Upper lobe of left lung (tissue), 6 donors: ENCODE measurements at places on chromosomes 7 and 10. TPM values are rescaled to one million over a fixed set of nuclear protein-coding genes. Genes with fewer than 3 reads are reported as not detected.

SPDYE8 gene
- not detected for total RNA-seq

CYP26C1 gene
- 0.46 TPM for total RNA-seq

ZNF511 gene
- total RNA-seq = 28.4 TPM

COBL gene
- 32.0 TPM for total RNA-seq

SLC25A40 gene
- 11.2 TPM for total RNA-seq

SPDYE1 gene
- total RNA-seq = not detected

PON3 gene
- total RNA-seq = 67.2 TPM

SPAM1 gene
- total RNA-seq = not detected

NPFFR1 gene
- 0.29 TPM for total RNA-seq

FAM25C gene
- not detected for total RNA-seq

IDI2 gene
- not detected for total RNA-seq

TRUB1 gene
- 27.2 TPM for total RNA-seq

ACSM6 gene
- not detected for total RNA-seq

TMEM236 gene
- total RNA-seq = 1.8 TPM

CRHR2 gene
- 0.57 TPM for total RNA-seq

LRRC18 gene
- total RNA-seq = 13.6 TPM

PLEKHS1 gene
- 7.3 TPM for total RNA-seq

LZTS2 gene
- 63.6 TPM for total RNA-seq

AKR1C8 gene
- 0.52 TPM for total RNA-seq

SPDYE2 gene
- not detected for total RNA-seq

SLC13A4 gene
- 0.20 TPM for total RNA-seq

MRLN gene
- not detected for total RNA-seq

CALCR gene
- total RNA-seq = not detected

PCLO gene
- 3.0 TPM for total RNA-seq
